A549 treated with CpdA at 1 μM for 4 hours (cell line): ENCODE measurements at places on chromosomes 3 and 15. TPM values are rescaled to one million over a fixed set of nuclear protein-coding genes. Genes with fewer than 3 reads are reported as not detected.

AP3B2 gene
- 0.31 to 0.90 TPM (median 0.42 TPM) in 5 replicates for total RNA-seq

GAP43 gene
- total RNA-seq: 0.05 to 0.08 TPM in 2 of 5 replicates, not detected in the others

GOLGA6L7 gene
- not detected in 5 replicates for total RNA-seq

PIGZ gene
- total RNA-seq: 0.94 to 1.6 TPM (median 1.3 TPM) in 5 replicates

STX19 gene
- total RNA-seq: 0.05 to 0.14 TPM in 2 of 5 replicates, not detected in the others

ALPK3 gene
- 0.03 to 0.21 TPM (median 0.10 TPM) in 5 replicates for total RNA-seq

INKA1 gene
- total RNA-seq: 1.6 to 2.1 TPM (median 2.0 TPM) in 5 replicates

CPB1 gene
- not detected in 5 replicates for total RNA-seq
